ENCODE measurements at places on chromosomes 4 and X.

- no peak for DNase-seq
Measured at GRCh38 chr4:114027596-114027995, 48.1 kb upstream of the ARSJ start.

DNA sequence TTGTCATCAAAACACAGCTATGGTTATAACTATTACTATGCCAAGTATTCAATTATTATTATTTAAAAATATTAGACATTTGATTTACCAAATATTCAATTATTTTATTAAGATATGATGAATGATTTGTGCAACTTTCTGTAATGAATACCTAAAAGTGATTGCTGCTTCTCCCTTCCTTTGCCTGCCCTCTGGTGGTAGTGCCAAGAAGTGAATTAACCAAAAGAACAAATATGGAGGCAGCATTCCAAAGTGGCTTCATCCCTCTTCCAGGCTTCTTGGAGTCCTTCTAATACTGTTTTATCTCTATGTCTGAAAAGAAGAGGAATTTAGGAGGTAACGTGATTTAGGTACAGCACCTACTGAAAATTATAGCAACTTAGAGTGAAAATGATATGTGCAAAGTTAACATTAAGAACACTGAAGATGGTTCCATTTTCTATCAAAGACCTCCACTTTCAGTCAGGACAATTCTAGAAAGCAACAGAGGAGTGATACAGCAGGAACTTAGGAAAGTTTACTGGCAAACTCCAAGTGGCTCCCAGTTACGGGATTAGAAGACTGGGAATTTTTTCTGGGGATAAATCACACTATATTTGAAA is 43.0 kb downstream of the ENPEP start:
- peak; percentile 29 for DNase-seq

- DNase-seq, result no peak
Measured at GRCh38 chr4:24675721-24676389, 91.5 kb upstream of the DHX15 start.

- DNase-seq, result no peak
Measured at GRCh38 chrX:132043977-132044376, 20.9 kb downstream of the STK26 start.

- DNase-seq, result peak; percentile 15
Measured at GRCh38 chr4:94636004-94636403, 121.8 kb upstream of the BMPR1B start.

DNA sequence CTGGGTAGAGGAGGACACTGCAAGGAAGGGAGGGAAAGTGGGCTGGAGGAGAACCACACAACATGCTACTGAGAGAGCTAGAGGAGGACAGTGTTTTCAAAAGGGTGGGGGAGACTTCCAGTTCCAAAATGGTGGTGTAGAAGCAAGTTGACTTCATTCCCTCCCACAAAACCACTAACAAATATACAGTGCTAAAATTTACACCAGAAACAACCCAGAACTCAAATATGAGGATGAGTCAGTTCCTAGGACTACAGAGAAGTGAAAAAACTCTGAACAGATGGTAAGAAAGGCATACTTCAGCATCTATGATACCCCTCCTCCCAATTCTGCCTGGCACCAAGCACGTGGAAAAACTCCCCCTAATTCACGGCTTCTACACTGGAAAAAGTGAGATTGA is 9.8 kb downstream of the AADAT start:
- no peak for DNase-seq

DNA sequence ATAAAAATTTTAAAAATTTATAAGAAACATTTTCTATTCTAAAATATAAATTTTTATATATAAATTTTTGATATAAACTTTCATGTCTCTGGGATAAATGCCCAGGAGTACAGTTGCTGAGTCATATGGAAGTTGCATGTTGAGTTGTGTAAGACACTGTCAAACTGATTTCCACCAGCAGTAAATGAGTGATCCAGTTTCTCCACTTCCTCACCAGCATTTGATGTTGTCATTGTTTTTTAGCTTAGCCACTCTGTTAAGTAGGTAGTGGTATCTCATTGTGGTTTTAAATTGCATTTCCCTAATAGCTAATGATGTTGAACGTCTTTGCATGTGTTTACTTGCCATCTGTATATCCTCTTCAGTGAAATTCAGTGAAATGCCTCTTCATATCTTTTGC is 66.5 kb downstream of the MAMLD1 start:
- peak; percentile 47 for DNase-seq

GRCh38 chr4:26141911-26142638 is 178.7 kb upstream of the RBPJ start:
- DNase-seq, result peak; percentile 36

DNA sequence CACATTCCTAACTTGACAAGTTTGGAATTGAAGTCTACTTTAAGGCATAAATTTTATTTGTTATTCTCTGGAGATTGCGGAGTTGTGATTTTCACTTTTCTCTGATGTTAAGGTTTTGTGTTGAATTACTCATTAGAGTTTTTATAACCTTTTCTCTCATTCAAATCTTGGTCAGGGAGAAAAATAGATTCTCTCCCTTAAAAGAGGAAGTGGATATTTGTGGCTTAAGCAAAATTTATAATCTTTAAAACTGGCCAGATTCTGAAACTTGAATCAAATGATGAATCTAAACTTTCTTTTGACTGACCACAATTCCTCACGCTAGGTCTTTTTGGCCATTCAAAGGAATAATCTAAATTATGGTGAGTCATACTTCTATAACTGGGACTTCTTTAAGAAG is 361.4 kb downstream of the TEX13C start:
- no peak for DNase-seq

DNA sequence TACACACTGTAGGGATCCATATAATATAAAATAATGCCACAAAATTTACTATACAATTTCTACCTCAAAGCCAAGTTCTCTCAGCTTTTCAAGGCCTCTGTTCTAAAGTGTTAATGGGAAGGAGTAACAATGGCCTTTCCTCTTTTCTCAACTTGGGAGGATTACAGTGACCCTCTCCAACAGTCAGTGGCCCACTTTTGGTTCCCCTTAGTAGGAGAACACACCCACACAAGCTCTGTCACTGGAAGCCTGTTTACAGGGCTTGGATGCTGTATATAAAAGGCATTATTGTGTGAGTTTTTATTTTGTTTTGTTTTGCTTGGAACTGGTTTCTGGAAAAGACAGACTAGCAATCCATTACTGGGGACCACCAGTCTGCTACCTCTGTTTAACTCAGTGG is 1.8 kb downstream of the ARHGEF6 start:
- no peak for DNase-seq

GRCh38 chrX:12210196-12210815 is 72.0 kb downstream of the FRMPD4 start:
- peak; percentile 63 for DNase-seq

- DNase-seq, result no peak
Measured at GRCh38 chr4:68717999-68718398, 47.5 kb upstream of the UGT2B15 start.

- no peak for DNase-seq
Measured at GRCh38 chr4:165743422-165743821, 129.6 kb upstream of the TLL1 start.

GRCh38 chr4:110540982-110541451 is 65.1 kb downstream of the ENPEP start:
- DNase-seq, result peak; percentile 74

DNA sequence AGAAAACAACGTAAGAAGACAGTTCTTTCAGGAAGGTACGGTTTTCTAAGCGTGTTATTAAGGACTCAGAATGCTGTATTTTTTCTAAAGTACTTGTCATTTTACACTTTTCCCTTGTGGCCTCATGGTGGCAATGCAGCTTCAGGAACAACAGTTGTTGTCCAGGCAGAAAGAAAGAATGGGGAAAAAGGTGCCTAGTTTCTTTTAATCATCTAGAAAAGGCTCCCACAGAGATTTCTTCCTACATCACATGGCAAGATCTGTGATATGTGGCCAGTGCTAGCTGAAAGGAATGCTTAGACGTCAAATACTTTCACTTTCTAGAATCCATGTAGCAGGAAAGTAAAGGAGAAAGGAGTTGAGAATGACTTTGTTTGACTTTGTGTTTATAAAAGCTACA is 49.0 kb upstream of the TRAM1L1 start:
- DNase-seq, result peak; percentile 16

GRCh38 chr4:139367421-139368090 is 65.3 kb upstream of the NDUFC1 start:
- peak; percentile 55 for DNase-seq

GRCh38 chr4:112371361-112371760 is 74.2 kb downstream of the ALPK1 start:
- no peak for DNase-seq

GRCh38 chrX:46582966-46583365 is 9.4 kb downstream of the CHST7 start:
- DNase-seq, result peak; percentile 89

DNA sequence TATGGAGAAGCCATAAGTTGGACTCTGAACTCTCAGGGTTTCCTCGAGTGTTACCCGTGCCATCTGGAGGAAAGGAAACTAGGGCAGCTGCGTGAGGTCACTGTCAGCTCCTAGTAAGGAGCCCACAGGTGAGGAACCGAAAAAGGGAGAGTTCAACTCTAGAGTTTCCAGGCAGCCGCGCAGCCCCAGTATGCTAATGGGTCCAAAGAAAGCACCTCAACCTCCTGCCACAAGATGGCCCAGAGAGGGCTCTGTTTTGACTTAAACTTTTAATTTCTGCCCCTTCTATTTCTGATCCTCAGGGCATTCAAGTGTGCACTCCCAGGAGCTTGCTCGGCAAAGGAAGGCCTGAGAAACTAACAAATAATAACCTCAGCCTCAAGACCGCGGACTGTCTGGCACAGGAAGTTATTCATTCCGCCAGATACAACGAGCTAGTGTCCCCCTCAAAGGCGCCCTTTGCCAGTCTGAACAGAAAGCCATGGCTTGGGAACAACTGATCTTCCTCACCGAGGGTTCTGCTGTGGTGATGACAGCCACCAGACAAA is 13.9 kb downstream of the SCARB2 start:
- no peak for DNase-seq

- DNase-seq, result peak; percentile 58
Measured at GRCh38 chr4:122716825-122717448, 15.6 kb upstream of the BBS12 start.

DNA sequence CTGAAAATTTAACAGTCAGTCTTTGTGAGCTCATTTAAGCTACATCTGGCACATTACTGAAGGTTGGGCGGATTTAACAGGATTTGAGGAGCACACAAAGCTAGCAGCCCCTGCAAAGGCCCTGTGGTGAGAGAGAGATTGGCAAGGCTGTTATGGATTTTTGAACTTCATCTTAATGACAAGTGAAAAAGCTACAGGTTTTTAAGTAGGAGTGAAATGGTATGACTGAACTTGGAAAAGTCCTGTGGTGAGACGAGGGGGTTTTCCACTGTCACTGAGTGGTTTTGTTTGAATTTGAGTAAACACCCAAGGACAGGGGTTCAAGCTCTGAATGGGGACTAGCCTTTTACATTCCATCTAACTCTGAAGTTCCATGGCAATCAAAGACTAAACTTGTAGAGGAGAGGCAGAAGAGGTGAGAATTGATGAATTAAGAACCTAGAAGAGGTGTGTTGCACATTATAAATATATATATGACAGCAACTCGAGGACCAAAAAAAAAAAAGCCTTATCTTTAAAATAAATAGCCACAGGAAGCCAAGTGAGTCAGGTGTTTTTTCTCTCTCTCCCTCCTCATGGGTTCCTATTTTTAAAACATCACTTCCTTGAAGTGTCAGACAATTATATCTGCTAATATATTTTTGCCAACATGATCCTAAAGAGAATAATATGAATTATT is 47.8 kb upstream of the CLNK start:
- no peak for DNase-seq

GRCh38 chr4:43277003-43277402 is 384.5 kb downstream of the GRXCR1 start:
- no peak for DNase-seq

DNA sequence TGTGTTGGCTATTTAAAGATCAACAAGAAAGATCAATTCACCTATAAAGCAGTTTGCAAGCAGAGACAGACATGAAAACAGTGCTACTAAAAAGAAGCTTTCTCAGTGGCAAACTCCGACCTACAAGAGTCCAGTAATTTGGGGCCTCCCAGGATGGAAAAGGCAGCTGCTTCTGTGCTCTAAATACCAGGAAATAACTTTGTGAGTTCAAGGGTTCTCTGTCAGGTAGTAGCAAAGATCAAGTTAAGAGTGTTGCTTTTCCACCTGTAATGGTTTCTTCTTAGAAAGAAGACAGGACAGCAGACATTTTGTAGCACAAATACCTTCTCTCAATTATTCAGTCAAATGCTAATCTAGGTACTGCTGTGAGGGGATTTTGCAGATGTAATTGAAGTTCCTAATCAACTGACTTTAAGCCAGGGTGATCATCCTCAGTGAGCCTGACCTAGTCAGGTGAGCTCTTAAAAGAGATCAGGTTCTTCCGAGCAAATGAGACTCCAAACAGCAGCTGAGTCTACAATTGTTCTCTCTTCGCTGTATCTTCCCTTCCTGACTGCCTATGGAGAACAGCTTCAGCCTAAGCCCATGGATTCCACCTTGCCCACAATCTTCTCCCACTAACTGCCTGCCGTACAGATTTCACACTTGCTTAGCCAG is 13.5 kb downstream of the ANKRD17 start:
- no peak for DNase-seq

- DNase-seq, result no peak
Measured at GRCh38 chr4:76726176-76726575, 171.8 kb downstream of the SOWAHB start.
